ENCODE measurements at places on chromosomes 2 and 18.

- peak; percentile 89 for DNase-seq
These were observed at the start of gene CMPK2 for GRCh38 chr2:6865346-6866274. CMPK2 (minus strand) TSS chr2:6865907; CDS start chr2:6865696, 211 bp downstream.

DNA sequence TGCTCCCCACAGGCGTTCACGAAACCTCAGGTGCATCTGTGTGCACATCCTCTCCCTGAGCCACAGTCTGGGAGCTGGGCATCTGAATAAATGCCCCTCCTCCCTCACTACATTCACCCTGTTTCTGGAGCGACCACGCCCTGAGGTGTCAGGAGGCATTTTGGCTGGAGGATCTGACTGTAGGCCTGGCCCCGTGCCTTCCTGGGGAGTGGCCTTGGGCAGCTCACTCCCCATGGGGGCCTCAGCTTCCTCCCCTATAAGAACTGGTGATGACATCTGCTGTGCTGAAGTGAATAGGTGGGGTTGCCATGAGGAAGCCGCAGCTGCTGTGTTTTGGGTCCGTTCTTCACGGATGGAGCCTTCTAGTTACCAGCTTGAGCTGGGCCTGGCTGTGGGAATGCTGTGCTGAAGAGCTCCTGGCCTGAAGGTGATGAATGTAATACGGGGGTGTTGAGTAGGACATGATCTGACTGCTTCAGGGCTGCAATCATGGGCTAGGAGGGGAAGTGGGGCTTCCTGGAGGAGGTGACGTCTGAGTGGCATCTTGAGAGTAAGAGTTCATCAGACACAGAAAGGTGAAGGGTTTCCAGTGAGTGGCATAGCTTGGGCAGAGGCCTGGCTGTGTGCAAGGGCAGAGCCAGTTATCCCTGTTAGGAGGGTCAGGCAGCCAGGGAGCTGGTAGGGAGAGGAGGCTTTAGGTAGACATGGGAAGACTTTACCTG is 58.2 kb downstream of the GLI2 start:
- no peak for DNase-seq

- DNase-seq: no peak
These were observed 203.4 kb downstream of the ASXL3 start for GRCh38 chr18:33781429-33781828.

DNA sequence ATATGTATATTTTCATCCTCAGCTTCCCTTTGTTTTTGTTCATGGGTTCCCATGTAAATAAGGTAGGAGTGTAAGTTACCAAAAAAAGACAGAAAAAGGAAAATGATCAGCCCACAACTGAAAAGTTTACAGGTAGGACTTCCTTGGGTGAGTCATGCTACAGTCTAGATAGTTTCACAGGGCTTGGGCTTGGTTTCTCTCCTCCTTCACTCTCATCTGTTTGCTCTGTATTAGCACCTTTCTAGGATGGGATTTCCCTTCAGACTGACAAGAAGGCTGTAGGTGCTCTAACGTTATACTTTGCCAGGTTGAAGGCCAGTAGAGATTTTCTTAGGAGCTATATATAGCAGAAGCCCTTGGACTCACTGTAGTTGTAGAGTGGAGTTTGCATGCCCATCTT is 57.9 kb downstream of the FAM171B start:
- no peak for DNase-seq

DNA sequence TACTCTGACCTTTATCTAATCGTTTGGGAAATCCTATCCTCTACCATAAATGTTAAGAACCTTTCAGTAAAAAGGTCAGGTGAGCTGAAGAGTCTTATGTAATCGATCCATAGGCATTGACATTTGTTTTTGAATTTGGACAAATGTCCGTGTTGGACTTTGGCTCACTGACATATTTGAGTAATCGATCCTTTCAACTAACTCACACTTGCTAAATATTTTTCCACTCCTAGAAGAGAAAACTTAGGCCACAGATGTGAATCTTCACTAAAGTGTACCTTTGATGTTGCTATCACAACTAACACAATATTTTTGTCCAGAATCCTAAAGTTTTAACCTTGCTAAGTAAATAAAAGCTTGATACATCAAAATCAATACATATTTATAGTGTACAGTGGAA is 89.5 kb downstream of the CCDC102B start:
- DNase-seq: no peak

GRCh38 chr18:28792404-28793086 is 615.6 kb upstream of the CDH2 start:
- no peak for DNase-seq

DNA sequence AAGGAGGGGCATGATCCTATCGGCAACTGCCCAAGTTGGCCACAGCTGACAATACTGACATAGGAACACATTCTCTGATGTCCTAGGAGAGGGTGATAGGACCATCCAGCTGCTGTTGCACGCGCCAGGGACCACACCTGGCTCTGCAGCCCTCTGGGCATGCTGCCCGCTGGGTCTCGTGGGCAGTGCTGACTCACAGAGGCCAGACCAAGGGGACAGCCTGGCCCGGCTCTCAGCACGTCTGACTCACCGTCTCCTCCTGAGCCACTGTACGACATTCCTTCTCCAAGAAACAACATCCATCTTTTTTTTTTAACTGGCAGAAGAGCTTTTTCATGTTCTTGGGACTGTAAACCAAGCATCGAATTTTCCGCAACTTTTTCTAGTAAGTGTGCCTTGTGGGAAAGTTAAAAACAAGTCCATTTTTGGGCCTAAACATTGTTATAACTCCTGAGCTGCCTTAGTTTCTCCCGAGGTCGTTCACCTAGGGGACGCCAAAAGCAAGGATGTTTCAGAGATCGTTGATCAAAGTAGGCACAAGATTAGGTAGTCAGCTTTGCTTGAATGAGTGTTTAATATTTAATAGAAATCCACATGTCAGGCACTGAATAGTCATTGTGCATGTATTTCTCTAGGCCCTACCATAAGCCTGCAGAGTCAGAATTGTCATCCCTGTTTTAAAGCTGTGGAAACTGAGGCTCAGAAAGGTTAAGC is 100.3 kb downstream of the TTC32 start:
- no peak for DNase-seq

- DNase-seq: no peak
These were observed 448.3 kb upstream of the POU3F3 start for GRCh38 chr2:104405623-104406022.

GRCh38 chr2:223591596-223591995 is 10.6 kb downstream of the SCG2 start:
- DNase-seq: no peak

- DNase-seq: peak; percentile 65
These were observed 194.1 kb downstream of the CLIP4 start for GRCh38 chr2:29309090-29310029.

DNA sequence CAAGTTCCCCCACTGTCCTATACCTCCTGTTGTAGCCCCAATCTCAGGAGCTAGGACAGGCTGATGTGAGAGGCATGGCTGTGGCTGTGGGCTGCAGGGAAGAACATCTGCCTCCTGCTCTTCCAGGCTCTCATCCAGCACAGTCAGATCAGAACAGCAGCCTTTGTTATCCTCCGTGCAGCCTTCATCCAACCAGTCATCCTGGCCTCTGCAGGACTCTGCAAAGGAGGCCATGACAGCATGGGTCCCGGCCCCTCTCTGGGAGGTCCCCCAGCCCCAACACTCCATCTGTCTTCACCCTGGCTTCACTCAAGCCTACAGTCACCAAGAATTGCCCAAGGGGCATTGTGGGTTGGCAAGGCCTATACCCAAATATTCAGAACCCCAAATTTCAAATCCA is 223.2 kb upstream of the COPS8 start:
- DNase-seq: no peak

DNA sequence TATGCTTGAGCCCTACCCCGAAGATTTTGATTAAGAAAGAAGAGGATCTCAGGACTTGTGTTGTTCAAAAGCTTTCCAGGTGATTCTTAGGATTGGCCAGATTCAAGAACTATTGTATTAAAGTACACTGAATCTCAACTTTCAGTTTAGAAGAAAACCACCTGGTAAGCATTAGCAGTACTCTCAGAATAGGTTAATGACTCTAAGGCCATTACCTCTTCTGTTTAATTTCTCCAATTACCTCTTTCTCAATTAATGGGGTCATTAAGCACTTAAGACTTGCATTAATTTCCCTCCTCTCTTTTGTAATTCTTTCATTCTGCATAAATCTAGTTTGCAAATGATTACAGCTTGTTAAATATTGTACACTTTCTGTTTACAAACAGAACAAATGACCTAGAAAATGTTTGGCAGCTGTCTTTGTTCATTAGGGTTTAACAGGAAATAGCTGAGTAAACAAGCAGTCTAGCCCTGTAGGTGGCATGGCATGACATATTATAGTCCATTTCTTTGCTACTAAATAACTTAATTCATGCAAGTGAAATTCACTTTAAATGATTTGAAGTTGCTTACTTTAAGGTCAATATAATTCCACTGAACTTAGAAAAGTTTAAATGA is 20.4 kb upstream of the TDRD15 start:
- DNase-seq: no peak

DNA sequence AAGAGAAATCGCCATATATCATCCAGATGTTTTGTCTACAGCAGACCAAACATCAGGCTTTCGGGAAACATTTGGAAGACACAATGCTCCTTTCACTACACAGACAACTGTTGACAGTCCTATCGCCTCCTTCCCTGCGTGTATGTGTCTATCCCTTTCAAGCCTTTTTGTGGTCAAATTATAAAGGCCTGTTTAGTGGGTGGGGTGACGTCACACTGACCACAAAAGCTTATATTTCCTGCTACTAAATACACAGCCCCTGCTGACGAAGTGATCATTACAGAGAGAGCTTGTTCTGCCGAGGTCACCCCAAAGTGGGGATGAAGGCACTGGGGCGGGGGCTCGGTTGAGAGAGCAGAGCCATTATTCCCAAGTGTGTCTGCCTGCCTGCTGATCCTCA is 302.7 kb upstream of the TNP1 start:
- no peak for DNase-seq

DNA sequence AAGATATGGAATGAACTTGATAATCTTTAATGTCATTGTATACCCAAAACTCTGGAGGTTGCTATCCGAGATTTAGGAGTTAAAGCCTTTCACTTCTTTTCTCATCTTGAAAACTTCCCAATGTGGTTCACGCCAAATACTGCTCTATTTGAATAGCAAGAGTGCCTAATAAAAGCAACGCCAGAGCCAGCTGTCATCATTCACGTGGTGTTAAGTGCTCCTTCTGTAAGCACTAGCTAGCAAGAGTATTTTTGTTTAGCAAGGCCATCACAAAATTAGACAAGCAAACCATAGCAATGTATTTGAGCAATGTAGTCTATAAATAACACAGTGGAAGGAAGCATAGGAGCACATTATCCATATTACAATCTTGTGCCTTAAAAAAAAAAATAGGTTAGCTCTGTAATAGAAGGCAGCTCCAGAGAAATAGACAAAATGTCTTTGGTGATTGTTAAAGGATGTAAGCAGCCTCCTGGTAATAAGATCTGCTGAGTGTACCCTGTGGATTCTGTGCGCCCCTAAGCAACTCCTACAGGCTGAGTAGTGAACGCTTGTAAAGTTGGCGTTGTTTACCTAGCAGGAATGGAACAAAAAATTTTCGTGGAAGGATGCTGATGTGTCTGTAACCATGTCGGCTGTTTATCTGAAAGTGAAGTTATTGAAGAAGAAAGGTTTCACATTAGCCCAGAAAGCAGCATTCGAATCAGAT is 518.0 kb downstream of the CNTNAP5 start:
- no peak for DNase-seq

DNA sequence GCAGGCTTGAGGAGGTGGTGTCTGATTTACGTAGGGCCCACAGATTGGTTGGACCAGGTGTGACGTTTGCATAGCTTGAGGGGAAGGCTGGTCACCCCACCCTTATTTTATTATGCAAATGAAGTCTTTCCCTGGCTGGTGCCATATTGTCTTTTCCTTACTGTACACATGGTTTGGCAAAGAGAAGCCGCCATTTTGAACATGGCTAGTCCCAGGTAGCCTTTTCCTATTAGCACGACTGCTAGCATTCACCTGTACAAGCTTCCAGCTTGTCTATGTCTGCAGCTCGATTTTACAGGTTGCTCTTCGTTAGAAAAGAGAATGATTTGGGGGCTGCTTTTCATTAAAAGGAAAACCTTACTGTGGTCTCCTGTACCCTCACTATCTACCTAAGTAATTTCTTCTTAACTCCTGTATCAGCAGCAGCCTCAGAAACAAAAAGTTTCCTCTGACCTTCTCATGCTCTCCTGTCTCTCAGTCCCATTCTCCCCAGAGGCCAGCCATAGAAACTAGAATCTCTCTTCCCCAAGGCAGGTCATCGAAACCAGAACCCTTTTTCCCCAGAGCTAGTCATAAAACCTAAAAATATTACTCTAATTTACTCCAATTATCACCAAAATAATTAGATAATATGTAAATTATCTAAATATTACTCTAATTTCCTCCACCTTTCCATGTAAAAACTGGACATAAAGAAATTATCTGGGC is 151.8 kb downstream of the B3GNT2 start:
- DNase-seq: no peak

DNA sequence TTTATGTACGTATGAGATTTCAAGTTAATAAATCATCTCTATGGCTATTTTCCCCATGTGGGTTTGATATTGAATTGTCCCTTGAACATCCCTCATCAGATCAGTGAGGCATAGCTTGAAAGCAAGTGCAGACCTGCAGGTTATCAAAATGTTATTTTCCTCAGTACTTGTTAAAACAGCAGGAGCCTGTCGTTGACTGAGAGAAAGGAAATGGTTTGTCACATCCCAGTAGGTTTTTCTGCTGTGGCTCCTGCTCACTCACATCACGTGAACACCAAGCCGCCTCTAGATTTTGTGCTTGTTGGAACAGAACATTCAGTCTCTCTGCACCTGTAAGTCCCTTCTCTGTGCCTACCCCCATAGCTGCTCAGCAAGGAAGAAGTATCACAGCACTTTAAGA is 340.3 kb downstream of the CELF4 start:
- DNase-seq: no peak

DNA sequence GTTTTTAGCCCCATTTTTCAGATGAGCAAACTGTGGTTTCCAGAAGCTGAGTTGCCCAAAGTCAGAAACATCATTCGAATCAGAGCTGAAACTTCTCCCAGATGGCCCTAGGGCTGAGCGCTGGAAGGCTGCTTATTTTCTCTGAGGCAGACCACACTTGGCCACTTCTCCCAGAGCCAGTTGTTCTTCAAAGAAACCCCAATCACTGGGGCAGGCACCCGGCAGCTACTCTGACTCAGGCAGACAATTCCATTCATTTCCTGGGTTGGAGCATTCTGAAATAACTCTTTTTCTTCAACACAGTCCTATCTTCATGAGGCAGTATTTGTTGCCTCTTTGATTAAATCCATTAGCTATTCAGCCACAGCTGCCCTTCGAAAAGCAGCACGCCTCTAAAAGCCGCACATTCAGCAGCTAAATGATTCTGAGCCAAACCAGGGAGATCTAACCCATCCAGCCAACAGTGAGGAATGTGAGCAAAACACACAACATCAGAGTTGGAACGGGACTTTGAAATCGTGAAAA is 40.9 kb downstream of the LRATD1 start:
- DNase-seq: no peak

DNA sequence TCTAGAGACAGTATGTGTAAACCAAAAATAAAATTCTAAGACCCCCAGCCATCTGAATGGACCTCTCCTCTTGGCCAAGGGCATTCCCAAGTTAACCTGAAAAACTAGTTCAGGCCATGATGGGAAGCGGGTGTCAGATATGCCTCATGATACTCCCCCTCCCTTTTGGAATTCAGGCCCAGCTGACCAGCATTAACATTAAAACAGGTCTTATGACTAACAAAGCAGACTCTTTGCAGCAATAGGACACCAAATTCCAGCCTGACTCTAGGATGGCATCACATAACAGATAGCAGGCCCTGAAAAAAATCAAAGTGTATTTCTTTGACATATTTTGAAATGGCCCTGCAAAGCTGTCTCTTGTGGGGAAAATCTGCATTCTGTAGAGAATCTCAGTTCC is 73.3 kb upstream of the L3MBTL4 start:
- no peak for DNase-seq
